Dorsolateral prefrontal cortex (tissue), 122 donors: ENCODE measurements at places on chromosomes 3 and 15.

- DNase-seq = no peak
Observed at GRCh38 chr3:71512000-71512399, 71.5 kb downstream of the FOXP1 start.

GRCh38 chr3:115100806-115101205, 46.3 kb downstream of the ZBTB20 start:
- DNase-seq = no peak

DNA sequence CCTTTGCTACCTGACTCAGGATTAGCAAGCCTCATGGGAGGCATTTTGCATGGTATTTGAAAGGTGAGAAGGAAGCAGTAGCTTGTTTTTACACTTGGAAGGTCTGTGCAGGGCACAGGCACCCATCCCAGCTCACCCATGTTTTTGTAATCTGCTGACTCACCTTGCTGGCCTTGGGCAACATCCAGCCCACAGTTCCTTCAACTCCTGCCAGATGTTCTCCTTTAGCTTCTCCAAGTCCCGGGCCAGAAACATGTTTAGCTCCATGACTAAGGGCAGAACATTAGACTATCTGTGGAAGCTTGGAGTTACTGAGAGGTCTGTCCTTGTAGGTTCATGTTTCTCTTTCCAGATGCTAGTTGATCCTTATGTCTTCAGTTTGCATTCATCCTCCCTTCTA, 12.4 kb upstream of the ZNF770 start:
- DNase-seq = no peak

DNA sequence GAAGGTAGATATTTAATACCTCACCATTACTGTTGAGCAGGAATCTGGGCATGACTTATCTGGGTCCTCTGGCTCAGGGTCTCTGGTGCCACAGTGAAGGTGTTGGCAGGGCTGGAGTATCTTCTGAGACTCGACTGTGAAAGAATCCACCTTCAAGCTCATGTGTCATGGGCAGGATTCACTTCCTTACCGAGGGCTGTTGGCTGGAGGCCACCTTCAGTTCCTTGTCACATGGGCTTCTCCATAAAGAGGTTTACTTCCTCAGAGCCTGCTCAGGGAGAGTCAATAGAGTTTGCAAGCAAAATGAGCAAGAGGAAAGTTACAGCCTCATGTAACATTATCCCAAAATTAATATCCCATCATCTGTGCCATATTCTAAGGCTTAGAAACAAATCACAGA, 459.5 kb downstream of the NR2F2 start:
- no peak for DNase-seq

DNA sequence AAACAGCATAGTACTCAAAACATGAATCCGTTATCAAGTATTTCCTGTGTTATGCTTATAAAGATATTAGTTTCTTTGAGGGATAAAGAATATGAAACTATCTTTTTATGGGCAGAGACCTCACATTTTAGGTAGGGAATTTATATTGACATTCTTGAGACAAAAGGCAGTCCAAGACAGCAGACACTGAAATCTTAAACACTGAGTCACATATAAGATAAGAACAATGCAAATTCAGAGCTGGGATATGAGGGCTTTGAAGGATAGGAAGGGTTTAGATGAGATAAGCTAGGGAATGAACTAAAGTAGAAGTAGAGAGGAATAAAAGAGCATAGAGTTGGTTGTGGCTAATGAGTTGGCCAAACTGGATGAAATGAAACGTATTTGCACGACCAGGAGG, 58.4 kb downstream of the ASTE1 start:
- DNase-seq = no peak

DNA sequence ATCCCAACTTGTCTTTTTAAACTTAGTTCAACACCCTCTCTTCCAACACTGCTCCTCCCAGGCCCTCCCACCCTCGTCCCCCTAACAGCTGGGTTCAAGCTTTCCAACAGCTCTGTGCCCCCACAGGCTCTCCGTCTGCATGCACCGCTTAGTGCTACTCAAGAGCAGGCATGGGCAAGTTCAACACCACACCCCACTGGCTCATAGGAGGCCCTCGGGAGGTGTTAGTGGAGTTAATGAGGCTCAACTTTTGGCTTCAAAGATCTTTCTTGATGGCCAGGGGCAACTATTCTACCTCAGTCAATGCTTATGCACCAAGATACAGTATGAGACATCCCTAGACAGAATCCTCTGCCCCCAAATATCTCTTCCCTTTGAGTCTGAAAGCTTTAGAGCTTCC, 114.4 kb downstream of the ANP32A start:
- no peak for DNase-seq

DNA sequence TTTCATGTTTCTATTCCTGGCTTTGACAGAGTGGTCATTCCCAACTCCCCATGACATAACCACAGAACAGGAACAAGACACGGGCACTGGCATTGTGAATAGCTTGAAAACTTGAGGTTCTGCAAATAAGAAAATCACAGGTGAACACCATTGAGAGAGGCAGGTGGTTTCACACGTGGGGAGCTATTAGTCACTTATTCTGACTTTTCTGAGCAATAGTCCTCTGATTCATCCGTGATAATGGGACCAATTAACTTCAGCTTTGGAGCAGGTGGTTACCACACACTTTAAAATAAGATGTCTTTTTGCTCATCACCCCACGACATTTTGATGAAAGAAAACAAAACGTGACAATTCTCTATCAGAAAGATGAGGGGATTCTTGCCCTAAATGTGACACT, 224.7 kb downstream of the KLF13 start:
- no peak for DNase-seq

DNA sequence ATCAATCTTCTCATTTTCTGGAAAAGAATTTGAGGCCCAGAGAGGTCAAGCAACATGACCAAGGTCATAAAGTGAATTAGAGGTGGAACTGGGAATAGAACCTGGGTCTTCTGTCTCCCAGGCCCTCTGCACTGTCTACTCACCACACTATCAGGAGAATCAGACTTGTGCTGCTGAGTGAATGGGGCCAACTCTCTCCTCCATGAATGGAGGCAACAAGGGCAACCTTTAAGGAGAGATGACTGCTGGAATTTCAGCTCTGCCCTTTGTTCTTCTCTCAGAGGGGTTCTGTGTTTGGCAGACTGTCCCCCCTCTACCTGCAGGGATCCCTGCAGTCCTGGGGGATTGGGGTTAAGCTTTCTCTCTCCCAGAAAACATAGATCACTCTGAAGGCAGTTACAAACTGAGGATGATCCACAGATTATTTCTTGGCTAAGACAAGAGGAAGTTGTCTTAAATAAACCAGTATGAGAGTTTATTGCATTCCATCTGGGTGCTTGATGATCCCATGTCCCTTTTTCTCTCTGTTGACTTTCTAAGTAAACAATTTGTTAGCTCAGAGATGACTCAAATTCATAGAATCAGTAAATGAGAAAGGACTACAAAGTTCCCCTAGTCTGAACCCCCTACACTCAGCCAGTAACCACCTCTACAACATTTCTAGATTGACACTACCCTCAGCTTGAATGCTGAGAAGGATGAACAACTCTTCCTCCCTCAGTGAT, 99.0 kb upstream of the LIPC start:
- no peak for DNase-seq
